ENCODE measurements at places on chromosomes 11 and 22. TPM values are rescaled to one million over a fixed set of nuclear protein-coding genes. Genes with fewer than 3 reads are reported as not detected.

The DUSP8 gene
- total RNA-seq, result 4.7 TPM

- DNase-seq, result no peak
Measured at GRCh38 chr11:69055598-69056516, 7.1 kb downstream of the TPCN2 start.

DNA sequence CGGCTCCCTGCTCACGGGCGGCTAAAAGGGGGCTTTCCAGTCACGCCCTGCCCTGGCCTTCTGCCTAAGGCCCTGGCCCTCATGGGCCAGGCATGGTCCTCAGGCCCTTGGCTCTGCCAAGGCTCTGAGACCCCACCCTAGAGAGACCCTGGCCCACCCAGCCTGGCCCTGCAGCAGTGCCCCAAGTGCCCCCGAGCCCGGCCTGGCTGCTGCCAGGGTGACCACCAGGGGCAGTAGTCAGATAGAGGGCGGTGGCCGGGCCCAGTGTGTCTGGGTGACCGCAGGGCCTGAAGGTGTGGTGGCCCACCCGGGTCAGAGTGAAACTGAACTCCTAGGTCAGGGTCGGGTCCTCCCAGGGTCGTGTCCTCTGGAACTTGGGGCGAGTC is 29.4 kb upstream of the CCDC188 start:
- peak; percentile 71 for DNase-seq

The ANGPTL5 gene
- not detected for total RNA-seq

DNA sequence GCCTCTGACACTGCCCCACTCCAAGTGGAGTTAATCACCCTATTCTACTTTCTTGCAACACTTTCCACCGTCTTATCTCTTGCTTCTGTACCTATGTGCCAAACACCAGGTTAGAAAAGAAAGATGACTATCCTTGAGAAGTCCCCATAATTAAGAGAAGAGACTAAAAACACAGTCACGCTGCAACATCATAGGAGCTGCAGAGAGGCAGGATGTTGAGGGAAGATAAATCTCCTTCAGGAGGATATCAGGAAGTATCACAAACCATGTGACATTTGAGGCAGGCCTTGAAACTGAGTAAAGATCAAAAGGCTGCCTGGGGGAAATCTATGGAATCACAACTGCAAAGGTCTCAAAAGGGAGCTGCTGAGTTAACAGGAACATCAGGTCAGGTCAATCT is 24.8 kb downstream of the GAB2 start:
- DNase-seq, result no peak

All from endodermal cell (in vitro differentiated cells).